ENCODE measurements at places on chromosomes 4 and X.

- no peak for DNase-seq
Measured at GRCh38 chr4:3220476-3221183, 28.3 kb upstream of the MSANTD1 start.

GRCh38 chr4:6461301-6462165 lies 10.9 kb downstream of the PPP2R2C start:
- DNase-seq, result no peak

DNA sequence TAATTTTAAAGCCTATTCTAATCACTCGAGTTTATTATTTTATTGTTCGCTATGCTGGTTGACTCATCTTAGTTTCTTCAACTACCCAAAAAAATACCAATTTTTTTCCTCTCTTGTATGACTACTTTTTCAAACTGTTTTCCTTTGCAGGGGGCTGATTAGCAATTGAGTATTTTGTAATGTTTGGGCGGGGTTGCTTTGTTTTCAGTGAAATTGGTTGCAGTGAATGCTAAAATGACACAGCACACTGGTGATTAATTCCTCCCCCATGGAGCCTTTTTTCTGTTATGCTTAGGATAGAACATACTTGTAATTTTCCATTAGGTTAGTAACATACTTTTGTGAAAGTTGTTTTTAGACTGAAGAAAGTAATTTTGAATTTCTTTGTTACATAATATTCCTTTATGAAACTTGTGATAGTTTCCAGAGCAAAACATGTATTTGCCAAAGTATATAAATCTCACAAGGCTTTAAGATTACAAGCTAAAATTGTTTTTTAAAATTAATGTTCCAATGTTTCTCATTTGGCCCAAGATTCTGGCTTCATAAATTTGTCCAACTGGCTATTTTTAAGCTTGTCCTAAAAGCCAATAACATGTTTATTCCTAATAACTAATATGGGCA lies 120.4 kb downstream of the CHIC1 start:
- no peak for DNase-seq

DNA sequence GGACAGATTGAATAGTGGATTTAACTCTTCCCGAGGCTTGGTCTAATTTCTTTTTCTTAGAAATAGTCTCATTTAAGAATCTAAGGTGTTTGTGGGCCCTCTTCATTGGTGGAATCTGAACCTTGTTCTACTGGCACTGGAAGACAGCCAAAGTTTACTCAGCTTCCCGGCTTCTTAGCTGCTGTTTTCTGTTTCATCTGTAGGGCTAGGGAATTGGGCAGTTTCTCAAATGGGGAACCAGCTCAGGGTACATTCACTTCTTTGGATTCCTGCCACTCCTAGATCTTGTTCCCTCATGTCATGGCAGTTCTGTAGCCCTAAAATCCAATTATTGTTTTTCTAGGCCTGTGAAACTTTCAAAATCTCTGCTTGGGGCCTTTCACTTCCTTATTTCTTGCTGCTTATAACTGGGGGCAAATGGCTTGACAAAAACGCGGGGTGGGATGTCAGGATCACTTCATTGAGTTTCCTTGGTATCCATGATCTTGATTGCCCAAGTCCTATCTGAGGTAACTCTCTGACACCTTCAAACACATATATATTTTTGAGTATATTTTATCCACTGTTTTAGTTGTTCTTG lies 985.0 kb downstream of the C4orf33 start:
- DNase-seq, result no peak

- DNase-seq, result no peak
Measured at GRCh38 chr4:128751354-128751753, 58.1 kb upstream of the JADE1 start.

- DNase-seq, result no peak
Measured at GRCh38 chrX:48852857-48853256, 17.4 kb upstream of the PCSK1N start.

DNA sequence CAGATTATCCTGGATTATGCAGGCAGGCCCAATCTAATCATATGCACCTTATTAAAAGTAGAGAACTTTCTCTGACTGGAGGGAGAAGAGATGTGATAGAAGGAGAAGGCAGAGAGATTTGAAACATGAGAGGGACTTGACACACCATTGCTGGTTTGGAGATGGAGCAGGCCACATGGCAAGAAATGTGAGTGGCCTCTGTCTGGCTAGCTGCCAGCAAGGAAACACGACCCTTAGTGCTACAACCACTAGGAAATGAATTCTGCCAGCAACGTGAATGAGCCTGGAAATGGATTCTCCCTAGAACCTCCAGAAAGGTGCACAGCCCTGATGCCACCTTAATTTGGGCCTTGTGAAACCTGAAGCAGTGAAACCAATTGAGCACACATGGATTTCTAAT lies 79.5 kb upstream of the MBNL3 start:
- DNase-seq, result no peak

- no peak for DNase-seq
Measured at GRCh38 chr4:159048166-159048886, 54.6 kb upstream of the RAPGEF2 start.

DNA sequence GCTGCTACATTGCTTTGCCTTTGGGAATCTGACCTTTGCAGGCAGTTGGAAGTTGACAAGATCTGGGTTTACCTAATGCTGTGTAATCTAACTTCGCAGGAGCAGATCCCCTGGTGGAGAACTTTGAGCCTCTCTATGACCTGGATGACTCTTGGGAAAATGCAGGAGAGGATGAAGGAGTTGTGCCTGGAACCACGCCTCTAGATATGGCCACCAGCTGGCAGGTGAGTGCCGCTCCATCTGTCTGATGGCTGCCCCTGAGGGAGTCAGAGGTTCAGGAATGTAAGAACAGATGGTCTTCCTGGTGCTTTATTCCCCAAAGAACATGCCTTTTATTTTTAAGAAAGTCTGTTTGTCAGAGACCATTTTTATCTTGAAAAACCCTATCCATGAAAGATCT lies 109.3 kb downstream of the NFKB1 start:
- no peak for DNase-seq

DNA sequence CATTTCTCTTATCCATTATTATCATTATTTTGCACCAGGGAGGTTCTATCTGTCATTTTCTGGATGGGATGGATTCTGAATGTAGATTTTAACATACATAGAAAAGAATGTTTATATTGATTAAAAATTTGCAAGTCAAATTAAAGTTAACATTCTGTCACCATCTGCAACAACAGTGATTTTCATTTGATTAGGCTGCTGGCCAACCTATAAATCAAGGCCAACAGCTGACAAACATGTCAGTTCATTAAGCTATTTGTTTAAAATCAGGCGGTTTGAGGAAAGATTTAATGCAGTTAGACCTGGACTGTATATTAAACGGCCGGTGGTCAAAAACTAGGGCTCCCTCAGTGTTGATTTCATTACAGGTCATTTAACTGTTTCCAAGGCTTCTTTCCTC lies 109.5 kb upstream of the CBR4 start:
- DNase-seq, result no peak

- DNase-seq, result no peak
Measured at GRCh38 chr4:123050018-123050417, 127.6 kb upstream of the NUDT6 start.

GRCh38 chr4:134695433-134695832 lies 493.8 kb upstream of the PABPC4L start:
- no peak for DNase-seq

- DNase-seq, result no peak
Measured at GRCh38 chr4:72312032-72312650, 256.9 kb downstream of the ADAMTS3 start.

GRCh38 chrX:3545901-3546300 lies 167.5 kb downstream of the PRKX start:
- DNase-seq, result no peak

DNA sequence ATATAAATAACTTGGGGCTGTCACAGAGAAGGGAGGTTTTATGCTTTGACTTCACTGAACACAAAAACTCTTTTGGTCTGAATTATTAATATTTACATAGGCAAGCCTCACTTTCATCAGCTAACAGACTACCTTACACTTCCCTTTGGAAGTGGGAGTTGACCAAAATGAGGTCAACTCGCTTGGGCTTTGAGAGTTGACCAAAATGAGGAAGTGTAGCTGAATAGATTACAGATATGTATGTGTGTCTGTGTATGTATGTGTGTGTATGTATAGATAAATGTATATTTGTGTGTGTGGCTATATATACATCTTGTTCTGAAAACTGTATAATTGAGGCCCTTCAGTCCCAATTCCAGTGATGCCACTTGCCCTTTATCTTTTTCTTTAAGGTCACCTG lies 113.3 kb upstream of the IL13RA1 start:
- DNase-seq, result no peak

- DNase-seq, result no peak
Measured at GRCh38 chr4:955931-956381, 17.4 kb downstream of the DGKQ start.

DNA sequence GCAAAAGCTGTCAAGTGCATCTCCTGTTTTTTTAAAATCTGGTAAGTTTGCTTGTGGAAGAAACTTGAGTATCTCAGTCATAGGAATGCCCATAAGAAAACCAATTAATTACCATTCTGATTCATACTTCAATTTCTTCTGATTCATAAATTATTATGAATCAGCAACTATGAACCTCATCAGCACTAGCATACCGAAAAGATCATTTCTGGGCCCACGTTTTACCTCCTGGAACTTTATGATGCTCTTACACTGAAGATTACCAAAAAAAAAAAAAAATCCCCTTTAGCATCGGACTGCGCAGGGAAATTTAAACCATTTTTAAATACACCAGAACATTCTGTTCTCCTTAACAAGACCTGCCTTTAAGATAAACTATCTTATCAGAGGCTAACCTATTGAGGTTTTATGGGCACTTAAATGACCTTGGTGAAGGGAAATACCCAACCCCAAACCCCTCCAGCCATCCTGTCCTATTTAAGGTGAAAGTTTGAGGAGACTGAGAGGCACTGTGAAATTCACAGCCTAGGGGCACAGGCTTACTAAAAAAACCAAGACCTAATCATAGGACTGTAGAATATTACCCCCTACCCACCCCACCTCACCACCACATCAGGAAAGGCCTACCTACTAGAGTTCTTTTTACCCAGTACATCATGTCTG lies 38.2 kb upstream of the ABCG2 start:
- no peak for DNase-seq

GRCh38 chrX:53237056-53237455 lies 12.0 kb upstream of the KDM5C start:
- DNase-seq, result no peak

DNA sequence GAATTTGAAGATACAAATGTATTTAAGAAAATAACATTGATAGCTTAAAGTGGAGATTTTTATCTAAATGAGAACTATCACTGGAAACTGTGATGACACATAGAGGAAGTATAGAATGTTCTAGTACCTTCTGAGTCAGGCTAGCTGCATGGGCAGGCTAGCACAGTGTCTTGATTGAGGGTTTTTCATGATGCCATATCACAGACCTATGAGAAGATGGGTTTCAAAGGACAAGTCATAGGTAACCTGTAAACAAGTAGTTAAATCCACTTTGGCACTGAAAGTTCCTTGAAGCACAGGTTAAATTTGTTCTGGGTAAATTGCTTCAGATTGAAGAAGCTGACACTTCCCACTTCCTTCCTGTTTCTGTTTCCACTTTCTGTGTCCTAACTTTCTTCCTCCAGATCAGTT lies 48.2 kb upstream of the CDKN2AIP start:
- DNase-seq, result no peak

GRCh38 chr4:158610790-158611189 lies 60.9 kb downstream of the C4orf46 start:
- DNase-seq, result no peak

All from activated CD8-positive, alpha-beta memory T cell treated with anti-CD3 and anti-CD28 coated beads for 1 hour (primary cell).